ENCODE measurements at places on chromosomes 6 and 20. TPM values are rescaled to one million over a fixed set of nuclear protein-coding genes. Genes with fewer than 3 reads are reported as not detected.

Gene FERMT1
- total RNA-seq, result 18.5 TPM

Gene IL17F
- not detected for total RNA-seq

Gene CDH26
- total RNA-seq, result 0.09 TPM

Gene STMN3
- 9.0 TPM for total RNA-seq

Gene LY6G6C
- total RNA-seq, result not detected

Gene ZNF334
- total RNA-seq, result not detected

Gene HDGFL1
- not detected for total RNA-seq

Gene ECT2L
- not detected for total RNA-seq

Gene NOX3
- not detected for total RNA-seq

Gene RAET1L
- total RNA-seq, result 0.58 TPM

Gene TPD52L1
- total RNA-seq, result 52.4 TPM

Gene HAO1
- total RNA-seq, result not detected

Gene ACTL10
- total RNA-seq, result 0.05 TPM

Gene ARMH2
- not detected for total RNA-seq

Gene SPAG4
- total RNA-seq, result 5.0 TPM

Gene FNDC1
- 0.21 TPM for total RNA-seq

Gene EFCAB8
- not detected for total RNA-seq

Gene ID4
- total RNA-seq, result 2.4 TPM

Gene SLC22A16
- not detected for total RNA-seq

Gene MOXD1
- total RNA-seq, result 1.8 TPM

Gene NRSN1
- total RNA-seq, result not detected

Gene TNFRSF21
- total RNA-seq, result 30.0 TPM

Gene ERVFRD-1
- not detected for total RNA-seq

Measured in A549 treated with DMSO at 1 μM for 4 hours (cell line).